ENCODE measurements at places on chromosomes 16 and 17. TPM values are rescaled to one million over a fixed set of nuclear protein-coding genes. Genes with fewer than 3 reads are reported as not detected.

Gene RUNDC3A
- 0.36 TPM for total RNA-seq

Gene ZP2
- not detected for total RNA-seq

Gene CRYBA1
- not detected for total RNA-seq

Gene NPIPB13
- 0.39 TPM for total RNA-seq

Gene ZFPM1
- total RNA-seq = 9.2 TPM

Gene KRTAP3-1
- not detected for total RNA-seq

Gene TPSD1
- total RNA-seq = not detected
